Uterus (tissue), 4 donors: ENCODE measurements at places on chromosomes 12 and 14. TPM values are rescaled to one million over a fixed set of nuclear protein-coding genes. Genes with fewer than 3 reads are reported as not detected.
A peak's percentile ranks its signal among the peaks of the same experiment; 100 is the strongest.

DNA sequence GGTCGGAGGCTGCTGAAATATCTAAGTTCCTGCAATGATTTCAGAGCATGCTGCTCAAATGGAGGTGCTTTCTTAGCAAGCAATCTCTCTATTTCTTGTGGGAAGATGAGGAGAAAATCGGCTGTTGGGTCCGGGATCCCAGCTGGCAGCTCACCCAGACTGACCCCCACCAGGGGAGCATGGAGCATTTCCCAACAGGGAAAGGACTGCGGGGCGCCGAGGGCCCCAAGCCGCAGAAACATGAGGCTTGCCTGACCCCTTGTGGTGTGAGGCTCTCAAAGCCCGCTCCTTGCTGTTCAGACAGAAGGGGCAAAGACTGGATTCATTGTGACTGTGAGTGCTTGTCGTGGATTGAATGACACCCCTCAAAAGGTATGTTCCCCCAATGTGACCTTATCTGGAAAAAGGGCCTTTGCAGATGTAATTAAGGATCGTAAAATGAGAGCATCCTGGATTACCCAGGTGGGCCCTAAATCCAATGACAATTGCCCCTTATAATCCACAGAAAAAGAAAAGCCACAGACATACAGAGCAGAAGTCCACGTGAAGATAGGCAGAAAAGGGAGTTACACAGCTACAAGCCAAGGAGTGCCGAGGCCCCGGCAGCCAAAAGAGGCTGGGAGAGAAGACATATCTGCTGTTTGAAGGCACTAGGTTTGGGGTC is 116.3 kb upstream of the VASH1 start:
- no peak for DNase-seq

- no peak for DNase-seq
These were observed 107.9 kb downstream of the PTPRQ start for GRCh38 chr12:80551897-80552296.

DNA sequence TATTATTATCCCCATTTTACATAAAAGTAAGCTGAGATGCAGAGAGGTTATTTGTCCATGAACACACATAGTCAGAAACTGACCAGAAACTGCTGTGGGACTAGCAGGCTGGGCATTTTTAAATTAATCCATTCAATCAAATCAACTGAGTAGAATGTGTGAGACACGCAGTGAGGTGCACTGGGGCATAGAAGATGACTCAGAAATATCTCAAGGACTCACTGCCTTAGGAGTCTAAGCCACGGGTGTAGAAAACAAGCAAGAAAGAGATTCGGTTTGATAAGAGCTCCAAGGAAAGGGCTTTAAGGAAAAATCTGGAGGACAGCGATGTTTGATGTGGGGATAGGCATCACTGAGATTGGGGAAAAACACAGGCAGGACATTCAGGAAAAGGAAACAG is 127.8 kb downstream of the ANO2 start:
- no peak for DNase-seq

GRCh38 chr12:16454481-16454880 is 107.0 kb downstream of the MGST1 start:
- DNase-seq, result no peak

GRCh38 chr14:53062856-53063255 is 90.3 kb downstream of the DDHD1 start:
- DNase-seq, result no peak

- no peak for DNase-seq
These were observed 83.9 kb downstream of the ADCK1 start for GRCh38 chr14:77883847-77884238.

DNA sequence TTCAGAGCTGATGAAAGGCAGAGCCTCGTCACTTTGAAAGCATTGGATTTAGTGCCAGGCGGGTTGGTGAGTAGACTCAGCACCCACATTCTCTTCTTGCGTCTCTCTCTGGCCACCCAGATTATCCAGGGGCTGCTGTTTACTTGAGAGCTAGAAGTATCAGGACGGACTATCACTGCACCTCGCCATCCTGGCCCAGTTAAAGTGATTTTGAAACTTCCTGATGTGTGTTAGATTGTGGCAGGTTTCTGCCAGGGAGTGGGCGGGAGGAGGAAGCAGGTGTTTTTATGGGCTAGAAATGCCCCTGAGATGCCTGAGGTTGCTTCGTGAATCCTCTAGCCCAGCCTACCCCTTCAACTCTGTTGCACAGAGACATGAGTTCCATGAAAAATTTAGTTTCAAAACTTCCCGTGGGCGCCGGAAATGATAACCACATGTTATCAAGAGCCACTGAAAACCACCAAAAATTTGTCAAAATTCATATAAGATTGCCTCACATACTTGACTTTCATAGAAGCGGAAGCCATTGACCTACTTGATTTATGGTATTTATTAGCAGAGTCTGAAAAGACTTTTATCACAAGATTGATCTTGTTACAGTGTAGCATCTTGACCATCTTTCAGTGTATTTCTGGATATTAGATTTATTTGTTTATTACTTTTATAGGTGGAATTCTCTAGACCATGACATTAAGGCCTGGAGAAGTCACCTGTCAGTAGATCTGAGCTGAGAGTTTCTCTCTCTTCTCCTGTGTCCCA is 466.0 kb downstream of the RAD51B start:
- DNase-seq, result no peak

- DNase-seq, result no peak
These were observed 192.5 kb downstream of the KTN1 start for GRCh38 chr14:55772486-55772885.

DNA sequence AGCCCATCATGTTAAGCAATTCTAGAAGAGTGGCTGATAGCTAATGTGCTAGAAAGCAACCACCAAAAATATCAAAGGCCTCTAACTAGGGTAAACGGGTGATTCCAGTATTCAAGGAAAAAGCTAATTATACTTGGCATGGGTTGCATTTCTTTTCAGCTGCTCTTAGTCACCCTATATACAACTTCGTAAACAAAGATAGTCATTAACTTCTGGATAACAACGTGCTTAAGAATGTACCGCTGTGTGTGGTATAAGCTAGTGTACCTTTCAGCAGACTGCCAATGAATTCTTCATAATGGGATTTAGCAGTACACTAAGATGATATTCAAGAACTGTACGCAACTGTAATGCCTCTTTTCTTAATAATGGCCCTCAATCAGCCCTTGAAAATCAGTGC is 42.2 kb upstream of the SLC6A13 start:
- no peak for DNase-seq

- no peak for DNase-seq
These were observed 354.3 kb downstream of the CEP128 start for GRCh38 chr14:80587096-80587724.

DNA sequence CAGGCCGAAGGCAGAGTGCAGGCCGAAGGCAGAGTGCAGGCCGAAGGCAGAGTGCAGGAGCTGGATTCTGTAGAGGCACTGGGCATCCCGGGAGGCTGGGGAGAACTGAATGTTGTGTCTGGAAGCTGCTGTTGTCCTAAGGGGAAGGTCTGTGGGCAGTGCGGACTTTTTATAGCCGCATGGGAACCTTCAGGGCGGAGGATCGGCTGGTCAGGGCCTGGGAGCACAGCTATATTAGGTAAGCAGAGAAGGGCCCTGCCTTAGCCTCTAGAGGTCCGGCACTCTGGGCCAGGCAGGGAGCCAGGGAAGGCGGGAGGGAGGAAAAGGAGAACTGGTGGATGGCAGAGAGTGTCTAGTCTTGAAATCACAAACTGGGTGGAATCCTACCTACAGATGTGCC is 14.2 kb downstream of the CABP1 start:
- DNase-seq, result peak; percentile 54

DNA sequence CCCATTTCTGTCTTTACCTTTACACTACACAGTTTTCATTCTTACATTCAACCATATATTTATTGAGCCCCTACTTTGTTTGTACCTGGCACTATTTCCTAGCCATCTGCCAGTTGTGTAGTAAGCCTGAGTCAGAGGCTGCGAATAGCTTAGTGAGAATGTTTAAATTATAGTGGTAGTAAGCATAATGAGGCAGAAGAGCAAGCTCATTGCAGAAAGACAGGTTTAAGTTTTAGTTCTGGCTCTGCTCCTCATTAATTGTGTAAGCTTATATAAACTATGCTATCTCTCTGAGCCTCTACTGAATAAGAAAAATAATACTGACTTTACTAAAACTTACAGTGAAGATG is 123.5 kb downstream of the NAV3 start:
- DNase-seq, result no peak

DNA sequence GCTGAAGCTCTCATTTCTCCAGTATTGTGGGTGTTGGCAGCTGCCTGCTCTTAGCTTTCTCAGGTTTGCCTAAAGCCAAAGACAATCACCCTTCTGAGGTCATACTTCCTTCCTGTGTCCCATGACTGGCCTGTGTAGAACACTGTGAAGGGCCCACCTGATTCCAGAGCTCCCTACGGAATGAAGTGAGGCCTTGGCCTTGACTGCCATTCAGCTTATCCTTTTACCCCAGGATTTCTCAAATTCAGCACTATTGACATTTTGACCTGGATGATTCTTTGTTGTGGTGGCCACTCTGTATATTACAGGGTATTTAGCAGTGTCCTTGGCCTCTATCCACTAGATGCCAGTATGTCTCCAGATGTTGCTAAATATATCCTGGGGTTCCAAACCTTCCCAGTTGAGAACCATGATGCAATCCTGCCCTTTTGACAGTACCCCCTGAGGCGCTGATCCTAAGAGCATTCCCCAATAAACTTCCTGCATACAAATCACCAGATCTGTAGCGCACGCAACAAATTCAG is 112.3 kb upstream of the KRR1 start:
- no peak for DNase-seq

DNA sequence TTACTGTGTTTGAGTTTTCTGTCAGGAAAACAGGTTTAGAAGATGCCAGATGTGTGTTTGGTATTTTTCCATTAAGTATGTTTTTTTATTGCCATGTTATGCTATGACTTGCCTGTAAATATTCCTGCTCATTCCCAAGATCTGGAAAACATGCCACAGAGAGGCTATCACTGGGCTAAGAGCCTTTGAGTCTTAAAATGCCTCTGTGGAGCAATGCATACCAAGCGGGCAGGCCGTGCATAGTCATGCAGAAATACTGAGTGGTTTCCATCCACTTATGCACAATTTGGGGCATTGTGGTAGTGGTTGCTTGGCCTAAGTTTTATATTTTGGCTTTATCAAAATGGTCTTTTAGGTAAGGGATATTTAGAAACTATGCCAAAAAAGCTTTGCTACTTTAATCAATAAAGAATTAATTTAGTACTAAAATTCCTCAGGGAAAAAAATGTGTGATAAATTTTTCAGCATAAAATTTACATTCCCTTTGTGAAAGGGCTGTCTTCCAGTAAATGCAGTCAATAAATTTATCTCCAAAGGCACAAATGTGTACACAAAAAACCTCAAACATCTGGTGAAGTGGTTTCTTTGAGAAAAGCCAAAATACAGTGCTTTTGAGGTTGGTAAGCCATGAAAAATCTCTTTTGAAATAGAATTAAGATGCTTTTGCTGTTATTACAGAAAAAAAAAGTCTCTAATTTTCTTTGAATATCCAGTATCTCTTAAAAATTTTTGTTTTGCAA is 341.3 kb upstream of the FBXO33 start:
- DNase-seq, result no peak

DNA sequence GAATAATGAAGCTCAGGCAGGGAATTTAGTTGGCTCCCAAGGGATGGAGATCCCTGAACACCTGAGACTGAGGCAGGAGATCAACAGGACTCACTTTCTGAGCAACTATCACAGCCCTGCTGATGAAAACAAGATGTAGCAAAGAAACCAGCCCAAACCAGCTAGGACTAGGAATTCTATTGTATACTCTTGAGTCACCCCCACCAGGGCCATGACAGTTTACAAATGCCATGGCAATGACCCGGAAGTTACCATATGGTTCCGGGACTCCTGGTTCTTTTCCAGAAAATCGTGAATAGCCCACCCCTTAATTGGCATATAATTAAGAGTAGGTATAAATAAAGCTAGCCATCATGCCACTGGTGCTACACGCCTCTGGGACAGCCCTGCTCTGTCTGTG is 46.0 kb upstream of the OASL start:
- DNase-seq, result no peak

SAMD4A gene
- 62.1 TPM for total RNA-seq

ARMH4 gene
- total RNA-seq, result 49.9 TPM

C1R gene
- 533 TPM for total RNA-seq
